ENCODE measurements at places on chromosomes 5 and 9.

- no peak for DNase-seq
Measured at GRCh38 chr9:98099898-98100297, 19.1 kb downstream of the TRIM14 start.

DNA sequence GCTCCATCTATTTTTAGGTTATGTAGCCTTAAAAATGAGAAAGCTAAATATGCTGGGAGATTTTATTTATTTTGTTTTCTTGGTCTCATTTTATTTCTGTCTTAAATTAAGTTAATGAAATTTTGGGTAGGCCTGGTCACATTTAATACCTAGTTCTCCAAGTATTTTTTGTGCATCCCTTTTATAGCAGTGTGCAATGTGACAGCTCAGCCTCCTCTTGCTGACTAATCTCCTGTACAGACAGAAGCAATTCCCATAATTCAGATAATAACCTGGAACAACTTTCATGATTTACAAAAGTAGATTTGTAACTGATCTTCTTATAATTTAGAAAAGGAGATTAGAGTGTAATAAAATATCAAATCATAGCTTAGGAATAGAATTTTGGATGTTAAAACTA, 403.9 kb downstream of the ADGRV1 start:
- DNase-seq = peak; percentile 22

DNA sequence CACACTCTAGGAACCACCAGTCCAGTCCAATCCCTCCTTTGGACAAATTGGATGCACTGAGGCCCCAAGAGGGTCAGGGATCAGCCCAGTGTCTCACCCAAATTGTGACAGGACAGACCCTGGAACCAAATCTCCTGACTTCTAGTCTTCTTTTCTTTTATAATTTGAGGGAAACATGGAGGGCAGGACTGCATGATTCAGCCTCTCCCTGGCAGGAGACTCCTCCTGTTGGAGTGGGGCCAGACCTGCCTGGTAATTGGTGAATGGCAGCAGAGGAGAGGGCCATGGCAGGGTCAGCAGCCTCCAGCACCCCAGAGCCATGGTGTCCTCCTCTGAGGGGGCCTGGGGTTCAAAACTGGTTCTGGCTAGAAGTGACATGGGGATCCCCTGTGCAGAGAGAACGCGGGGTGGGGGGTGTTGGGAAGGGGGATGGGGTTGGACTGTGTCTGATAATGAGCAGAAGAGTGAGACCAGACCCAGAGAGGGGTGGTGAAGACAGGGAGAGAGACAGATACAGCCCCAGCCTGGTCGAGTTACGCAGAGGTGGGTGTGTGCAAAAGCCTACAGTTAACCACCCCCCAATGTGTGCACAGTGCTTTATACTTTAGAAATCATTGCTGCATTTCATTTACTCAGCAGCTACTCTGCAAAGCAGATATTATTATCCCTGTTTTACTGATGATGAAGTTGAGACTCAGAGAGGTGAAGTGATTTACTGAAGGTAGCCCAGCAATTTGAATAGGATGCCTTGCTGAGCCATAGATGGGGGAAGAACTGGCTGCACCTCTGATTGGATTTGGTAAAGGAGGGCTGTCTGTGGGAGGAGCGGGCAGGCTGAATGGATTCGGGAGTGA, 3.8 kb upstream of the SYNPO start:
- no peak for DNase-seq

DNA sequence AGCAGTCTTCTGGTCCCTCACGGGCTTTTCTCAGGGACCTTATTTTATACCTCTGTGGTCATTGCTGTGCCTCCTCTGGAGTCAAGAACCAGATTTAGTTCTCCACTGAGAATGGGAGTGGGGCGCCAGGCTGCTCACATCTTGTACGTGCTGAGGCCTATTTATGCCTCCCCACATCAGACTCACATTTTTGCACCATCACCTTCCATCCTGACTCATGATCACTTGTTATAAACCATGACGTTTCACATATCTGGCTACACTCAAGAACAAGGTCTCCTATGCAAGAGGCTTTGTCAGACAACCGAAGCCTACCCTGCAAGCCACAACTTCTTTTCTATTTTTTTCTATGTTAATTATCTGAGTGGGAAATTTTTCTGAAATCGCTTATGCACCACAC, 10.7 kb downstream of the PRUNE2 start:
- no peak for DNase-seq

- DNase-seq = no peak
Measured at GRCh38 chr5:171669571-171669970, 116.0 kb upstream of the SMIM23 start.

- DNase-seq = no peak
Measured at GRCh38 chr9:92170848-92171247, 55.6 kb upstream of the SPTLC1 start.

DNA sequence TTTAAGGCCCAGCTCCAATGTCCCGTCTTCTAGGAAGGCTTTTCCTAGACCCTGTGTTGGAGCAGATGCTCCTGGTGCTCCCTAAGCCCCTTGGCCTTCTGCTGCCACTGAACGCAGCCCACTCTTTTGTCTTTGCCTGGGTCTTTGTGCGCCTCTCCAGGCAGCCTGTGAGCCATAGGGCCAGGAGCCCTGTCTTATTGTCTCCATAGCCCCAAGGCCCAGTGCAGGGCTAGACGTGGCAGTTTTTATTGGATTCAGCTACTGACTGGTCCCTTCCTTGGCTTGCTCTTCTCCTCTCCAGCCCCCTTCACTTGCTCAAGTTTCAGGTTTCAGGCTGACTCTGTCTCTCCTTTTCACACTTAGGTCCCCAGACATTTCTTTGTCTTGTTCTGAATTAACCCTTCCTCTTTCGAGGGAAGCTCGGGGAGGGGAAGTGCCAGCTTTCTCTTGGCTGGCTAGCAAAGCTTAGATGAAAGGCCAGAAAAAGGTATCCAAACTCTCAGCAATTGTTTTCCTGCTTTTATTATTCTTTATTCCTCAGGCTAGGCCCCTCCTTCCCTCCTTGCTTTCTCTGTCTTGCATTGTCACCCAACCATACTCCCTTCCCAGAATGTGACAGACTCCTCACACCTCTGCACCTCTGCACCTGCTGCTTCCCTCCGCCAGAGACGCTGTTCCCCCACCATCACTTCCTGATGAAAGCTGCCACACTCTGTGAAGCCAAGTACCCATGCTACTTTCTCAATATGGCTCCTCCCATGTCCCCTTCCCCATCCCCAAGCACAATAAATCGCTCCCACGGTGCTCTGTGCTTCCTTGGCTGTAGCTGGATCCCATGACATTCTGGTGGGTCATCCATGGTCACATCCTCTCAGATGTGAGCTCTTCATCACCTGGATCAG, 101.6 kb upstream of the CPEB4 start:
- DNase-seq = no peak

- no peak for DNase-seq
Measured at GRCh38 chr5:149860801-149861322, 83.7 kb downstream of the PDE6A start.

DNA sequence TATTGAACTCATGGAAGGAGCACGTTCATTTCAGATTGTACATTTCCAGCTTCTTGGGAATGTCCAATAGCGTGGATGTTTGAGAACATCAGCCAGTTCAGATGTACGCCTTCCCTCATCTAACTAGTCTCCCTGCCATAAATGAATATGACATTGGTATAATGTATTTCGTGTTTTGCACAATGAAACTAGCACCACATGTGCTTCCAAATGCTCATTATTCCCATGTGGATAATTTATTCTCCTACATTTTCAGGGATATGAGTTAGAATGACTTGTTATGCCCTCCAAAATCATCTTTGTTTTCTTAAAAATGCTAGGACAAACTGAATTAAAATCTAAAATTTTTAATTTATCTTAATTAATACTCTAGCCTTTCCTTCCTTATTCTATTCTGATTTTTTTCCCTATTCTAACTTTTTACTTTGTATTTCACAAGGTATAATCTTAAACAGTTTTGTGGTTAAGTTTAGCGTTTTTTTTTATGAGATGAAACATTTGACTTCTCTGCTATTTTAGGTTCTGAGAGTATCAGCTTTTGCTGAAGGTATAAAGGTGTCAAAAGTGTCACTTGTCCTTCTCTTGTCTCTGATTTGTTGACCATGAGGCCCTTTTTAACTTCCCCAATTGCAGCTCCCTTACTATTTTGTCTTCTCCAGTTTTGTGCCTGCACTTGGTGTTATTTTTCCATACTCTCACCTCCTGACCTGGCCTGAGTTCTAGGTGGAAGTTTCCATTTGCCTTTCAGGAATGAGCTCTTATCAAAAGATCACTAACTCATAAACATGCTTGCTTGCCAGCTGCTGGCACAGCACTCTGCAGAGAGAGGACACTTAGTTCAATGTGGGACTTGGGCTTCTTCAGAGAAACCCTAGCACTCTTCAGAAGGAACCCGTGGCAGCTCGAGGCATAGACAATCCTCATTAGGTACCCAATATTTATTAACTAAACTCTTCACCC, 106.8 kb downstream of the FRMD3 start:
- DNase-seq = no peak

GRCh38 chr9:130128251-130128650, 44.0 kb upstream of the NCS1 start:
- no peak for DNase-seq

- no peak for DNase-seq
Measured at GRCh38 chr9:14749741-14750211, 27.2 kb upstream of the CER1 start.

DNA sequence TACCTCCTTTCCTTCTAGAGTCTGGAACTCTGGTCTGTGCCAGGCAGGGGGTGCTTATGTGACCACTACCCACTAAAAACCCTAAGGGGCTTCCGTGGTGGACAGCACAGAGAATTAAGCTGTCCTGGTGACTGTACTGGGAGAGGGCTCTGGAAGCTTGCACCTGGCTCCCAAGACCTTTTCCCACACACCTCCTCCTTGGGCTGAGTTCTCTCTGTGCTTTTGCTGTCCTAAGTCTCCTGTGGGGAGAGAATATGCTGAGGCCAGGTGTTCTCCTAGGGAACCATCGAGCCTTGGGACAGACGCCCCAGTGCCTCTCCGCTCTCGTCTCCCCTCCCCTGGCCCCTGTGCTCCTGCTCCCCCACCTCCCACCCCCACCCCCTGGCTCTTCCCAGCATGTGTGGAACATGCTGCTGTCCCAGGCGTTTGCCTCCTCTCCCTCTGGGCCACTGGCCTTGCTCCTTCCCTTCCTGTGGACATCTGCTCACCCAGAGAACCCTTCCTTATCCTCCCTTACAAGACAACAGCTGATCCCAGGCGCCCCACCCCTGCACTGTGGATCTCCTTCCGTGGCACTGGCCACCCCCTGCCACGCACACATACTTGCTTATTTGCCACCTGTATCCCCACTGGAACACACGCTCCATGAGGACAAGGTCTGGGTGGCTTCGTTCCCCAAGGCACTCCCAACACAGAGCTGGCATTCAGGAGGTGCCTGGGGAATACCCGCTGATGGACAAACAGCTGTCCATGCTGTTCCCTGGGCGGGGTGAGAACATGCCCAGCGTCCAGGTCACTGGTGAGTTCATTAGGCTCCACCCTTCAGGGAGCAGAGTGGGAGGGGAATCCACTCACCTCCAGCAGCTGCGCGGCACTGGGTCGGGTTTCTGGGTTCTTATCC, 83.0 kb downstream of the STK10 start:
- no peak for DNase-seq

GRCh38 chr5:53249529-53250200, 140.1 kb upstream of the MOCS2 start:
- no peak for DNase-seq

GRCh38 chr5:160181965-160182622, 47.2 kb upstream of the FABP6 start:
- DNase-seq = no peak

DNA sequence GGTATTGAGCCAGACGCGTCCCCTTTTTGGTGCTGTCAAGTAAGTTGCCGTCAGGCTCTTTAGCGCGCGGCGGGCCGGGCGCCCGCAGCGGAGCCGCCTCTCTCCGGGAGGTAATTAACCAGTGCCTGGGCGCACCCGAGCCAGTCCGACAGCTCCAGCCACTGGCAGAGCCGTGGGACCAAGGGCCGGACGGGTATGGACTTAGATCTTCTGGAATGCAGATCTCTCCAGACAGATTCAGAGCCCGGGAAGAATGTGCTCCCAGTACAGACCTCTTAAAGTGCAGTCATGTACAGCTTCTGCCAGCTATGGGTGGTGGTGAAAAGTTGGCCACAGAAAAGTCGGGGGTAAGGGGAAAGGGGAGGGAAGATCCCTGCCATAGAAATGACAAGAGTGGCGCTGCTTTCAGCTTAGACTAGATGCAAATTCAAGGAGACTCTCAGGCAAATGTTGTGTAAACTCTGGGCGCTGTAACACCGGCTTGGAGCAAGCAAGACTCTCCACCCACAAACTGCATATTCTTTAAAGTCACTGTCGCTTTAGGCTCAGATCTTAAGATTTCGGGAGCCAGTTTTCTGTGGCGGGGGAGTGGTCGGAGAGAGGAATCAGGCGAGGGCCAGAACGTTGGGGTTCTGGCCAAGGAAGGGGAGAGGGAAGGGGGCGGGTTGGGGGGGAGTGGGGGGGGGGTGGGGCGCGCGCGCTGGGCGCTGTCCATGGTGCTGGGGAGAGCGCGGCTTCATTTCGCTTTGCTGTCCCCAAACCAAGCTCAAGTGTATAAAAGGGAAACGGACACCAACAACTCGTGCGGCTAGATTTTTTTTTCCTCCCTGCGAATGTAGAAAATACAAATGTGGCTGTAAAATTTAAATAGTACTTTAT, 29.2 kb downstream of the NR2F1 start:
- DNase-seq = peak; percentile 60

GRCh38 chr5:93621327-93621798, 38.3 kb downstream of the NR2F1 start:
- DNase-seq = peak; percentile 83

GRCh38 chr9:97759581-97760288, 62.6 kb upstream of the XPA start:
- DNase-seq = no peak

DNA sequence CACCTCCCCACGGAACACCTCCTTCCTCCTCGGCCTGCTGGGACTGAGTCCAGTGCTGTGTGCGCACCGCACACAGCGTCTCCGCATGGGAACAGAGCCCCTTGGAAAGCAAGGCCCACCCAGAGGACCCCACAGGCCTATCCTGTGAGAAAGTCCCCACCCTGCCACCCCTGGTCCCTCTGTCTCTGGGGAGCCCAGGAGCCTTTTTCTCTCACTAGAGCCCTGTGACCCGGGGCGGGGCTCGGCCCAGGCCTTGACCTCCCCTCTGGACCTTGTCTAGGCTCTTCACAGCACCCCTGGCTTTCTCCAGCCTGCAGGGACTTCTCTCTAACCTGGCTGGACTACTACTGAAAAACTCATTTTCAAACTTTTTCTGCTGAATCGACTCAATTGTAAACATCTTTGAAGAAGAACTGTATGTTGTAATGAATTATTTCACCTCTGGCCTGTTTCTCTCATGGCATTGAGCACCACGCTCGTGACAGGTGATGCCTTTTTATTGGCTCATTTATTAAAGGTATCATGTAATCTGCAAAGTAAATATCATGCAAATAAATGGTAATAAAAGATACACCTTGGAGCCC, 89.2 kb downstream of the IRX1 start:
- DNase-seq = no peak

- DNase-seq = no peak
Measured at GRCh38 chr5:129345213-129345924, 114.7 kb upstream of the ADAMTS19 start.
